ENCODE measurements at places on chromosomes 11 and 22.

DNA sequence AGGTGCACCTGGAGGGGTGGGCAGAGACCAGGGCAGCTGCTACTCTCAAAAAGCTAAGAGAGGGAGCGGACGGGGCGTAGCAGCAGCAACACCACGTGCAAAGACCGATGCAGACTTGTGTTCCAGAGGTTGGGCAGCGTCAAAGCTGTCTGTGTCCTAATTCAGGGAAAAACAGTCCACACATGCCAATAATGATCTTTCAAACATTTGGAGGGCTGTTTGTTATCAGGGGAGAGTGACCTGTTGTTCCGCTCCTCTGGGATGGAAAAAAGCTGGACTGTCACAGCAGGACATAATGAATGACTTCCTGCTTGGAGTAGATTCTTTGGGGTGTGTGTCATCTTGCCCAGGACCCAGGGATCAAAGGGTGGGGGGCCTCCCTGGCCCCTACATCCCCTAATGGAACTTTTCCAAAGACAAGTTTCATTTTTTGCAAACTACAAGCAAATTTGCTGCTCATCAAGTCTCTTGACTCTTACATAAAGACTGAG lies 6.2 kb upstream of the FBLN1 start:
- DNase-seq, result no peak

DNA sequence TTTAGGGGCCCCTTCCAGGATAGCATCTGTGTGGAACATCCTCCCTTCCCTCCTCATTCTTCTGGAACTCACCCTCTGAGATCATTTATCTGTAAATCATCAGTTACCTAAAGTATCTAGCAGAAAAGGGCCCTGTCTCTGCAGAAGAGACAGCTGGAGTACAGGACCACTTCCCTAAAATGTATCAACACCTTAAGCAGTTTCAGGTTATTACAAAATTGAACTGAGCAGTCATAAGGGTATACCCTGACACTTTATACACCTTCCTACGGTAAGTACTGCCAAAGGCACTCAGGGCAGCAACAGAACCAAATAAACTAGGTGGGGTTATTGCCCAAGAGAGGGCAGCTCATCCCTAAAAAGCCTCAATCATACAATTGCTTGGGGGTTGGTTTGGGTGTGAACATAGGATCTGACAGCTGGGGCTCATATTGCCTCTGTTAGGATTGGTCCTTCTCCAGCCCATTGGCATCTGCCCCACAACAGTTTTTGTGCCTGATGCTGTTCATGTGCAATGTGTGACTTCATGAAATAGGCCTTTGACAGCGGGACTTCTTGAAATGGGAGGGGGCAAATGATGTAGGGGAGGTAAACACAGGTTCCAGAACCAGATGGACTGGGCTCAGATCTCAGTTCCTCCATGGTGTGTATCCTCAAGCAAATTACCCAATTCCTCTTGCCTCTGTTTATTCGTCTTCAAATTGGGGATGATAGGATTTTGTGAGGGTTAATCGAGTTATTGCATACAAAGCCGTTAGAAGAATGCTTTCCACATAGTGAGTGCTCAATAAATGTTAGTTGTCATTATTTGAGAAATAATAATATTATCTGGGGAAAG lies 2.9 kb downstream of the POU2AF3 start:
- DNase-seq, result no peak

DNA sequence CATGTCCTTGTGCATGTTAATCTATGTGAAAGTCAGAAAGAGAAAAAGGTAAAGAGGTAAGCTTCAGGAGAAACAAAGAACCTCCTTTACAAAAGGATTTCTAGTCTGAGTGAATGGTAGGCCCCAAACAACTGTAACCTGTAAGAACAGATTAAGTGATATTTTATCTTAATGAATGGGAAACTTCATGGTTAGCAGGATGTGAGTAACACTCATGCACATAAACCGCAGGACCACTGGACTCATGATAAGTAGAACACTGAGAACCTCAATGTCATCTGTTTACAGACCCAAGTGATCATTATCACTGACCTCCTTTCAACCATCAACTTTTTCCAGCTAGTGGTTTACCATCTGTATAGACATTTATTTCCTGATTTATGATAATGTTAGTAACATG lies 19.9 kb downstream of the OR8G5 start:
- no peak for DNase-seq

DNA sequence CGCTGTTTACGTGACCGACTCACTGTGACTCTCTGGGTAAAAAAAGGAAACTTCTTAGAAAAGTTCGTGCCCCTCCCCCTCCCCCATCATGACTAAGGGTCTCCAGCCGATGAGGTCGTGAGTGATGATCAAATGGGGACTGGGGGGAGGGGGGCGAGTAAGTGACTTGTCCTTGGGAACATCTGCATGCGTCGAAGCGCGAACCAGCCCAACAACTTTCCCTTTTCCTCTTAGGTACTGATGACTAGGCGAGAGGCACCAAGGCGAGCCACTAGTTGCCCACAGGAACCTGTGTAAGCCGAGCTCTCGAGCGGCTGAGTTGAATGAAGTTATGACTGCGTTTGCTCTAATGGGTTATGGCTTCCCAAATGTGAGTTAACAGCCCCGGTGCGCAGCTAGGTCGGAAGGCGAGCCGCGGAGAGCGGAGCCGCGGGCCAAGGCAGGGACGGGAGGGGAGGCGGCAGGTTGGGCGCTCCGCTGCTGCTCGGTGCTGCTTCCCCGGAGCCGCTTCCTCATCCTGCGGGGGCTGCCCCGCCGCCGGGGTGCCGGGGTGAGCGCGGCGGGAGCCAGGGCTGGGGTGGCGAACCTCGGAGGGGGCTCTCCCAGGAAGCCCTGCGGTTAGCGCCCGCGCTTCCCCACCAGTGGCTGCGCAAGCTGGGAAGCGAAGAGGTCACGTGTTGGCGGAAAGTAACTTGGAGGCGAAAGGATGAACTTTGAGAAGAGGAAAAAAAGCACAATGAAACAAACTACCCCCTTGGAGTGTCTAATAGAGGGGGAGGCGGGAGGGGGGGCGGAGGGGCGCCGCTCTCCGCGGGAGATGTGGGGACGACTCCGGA lies 22.1 kb upstream of the BDNF start:
- DNase-seq, result peak; percentile 47

DNA sequence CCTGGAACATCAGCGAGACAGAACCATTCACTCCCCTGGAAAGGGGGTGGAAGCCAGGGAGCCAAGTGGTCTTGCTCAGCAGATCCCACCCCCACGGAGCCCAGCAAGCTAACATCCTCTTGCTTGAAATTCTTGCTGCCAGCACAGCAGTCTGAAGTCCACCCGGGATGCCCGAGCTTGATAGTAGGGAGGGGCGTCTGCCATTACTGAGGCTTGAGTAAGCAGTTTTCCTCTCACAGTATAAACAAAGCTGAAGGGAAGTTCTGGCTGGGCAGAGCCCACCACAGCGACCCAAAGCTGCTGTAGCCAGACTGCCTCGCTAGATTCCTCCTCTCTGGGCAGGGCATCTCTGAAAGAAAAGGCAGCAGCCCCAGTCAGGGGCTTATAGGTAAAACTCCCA lies 764.8 kb upstream of the LUZP2 start:
- DNase-seq, result no peak

DNA sequence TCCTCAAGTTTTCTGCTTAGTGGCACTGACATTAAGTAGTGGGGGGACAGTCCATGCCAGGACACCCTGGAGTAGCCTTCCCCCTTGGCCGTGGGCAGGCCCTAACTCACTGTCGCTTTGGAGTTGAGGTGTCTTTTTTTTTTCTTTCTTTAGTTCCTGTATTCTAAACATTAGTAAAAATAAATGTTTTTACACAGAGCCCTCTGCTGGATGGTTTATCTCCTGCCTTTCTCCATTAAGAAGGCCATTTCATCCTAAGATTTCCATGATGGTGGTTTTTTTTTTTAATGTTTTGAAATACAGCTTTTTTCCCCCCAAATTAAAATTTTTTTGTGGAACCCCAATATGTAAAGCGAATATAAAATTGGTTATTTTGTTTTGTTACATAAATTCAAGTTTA lies 1.8 kb upstream of the TIGD3 start:
- no peak for DNase-seq

DNA sequence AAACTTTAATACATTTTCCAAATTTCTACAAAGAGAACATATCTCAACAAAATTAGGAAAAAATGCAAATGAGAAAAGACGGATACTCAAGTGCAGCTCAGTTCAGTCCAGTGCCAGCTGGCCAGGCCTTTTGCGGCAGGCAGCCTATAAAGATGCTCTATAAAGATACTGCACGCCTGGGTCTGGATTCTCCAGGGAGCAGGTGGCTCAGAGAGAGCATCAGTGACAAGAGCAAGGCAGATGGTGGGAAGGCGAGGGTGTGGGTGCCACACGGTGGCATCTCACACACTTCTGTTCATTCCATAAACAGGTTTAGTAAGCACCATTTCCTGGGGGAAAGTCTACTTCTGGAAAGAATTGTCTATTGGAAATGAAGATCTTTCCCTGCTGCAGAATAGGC lies 18.1 kb upstream of the SCN3B start:
- DNase-seq, result no peak

DNA sequence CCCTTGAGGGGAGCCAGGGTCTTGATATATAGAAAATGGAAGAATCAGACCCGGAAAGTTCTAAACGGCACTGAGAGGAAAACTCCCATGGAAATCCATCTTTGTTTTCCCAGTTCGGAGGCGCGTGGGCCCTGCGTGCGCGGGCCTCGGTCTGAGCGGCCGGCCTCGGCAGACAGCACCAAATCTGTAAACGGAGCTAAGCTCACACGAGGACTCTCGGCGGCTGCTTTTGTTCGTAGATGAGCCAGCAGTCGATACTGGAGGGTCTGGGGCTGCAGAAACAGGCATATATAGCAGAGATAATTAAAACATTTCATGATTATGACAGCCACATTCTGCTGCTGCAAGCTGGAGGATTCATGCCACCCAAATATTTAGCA lies 68.5 kb upstream of the PPARA start:
- no peak for DNase-seq

GRCh38 chr11:46259971-46260560 lies 17.4 kb upstream of the CREB3L1 start:
- DNase-seq, result no peak

- DNase-seq, result no peak
These were observed 905.7 kb upstream of the TENM4 start for GRCh38 chr11:80346353-80347059.

DNA sequence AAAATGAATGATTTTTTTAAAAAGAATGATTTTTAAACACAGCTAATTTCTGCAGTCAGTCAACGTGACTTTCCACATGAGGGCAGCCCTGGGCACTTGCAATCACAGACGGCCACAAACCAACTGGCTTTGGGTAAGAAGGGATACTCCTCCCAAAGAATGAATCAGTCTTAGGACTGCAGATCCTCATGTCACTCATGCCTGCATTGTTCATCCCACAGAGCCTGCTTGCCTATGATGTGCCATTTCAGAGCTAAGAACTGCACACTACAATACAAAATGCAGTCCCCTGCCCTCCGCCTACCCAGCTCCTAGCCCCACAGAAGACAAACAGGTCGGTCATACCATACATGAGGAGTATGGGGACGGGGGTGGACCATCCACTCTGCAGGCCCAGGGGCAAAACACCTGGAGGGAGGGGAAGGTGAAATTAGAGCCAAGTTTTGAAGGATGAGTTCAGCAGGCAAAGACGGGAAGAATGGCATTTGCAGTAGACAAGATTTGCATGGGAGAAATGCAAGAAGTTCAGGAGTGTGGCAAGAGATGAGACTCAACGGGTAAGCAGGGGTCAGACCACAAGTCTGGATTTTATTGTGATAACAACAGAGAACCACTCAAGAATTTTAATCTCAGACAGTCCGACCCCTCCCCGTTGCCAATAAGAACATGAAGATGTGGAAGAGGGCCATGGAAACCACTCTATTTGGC lies 24.7 kb downstream of the PACSIN2 start:
- DNase-seq, result no peak

- DNase-seq, result peak; percentile 27
These were observed 7.6 kb downstream of the ATXN10 start for GRCh38 chr22:45678961-45679912.

GRCh38 chr22:43553451-43554258 lies 141.8 kb downstream of the MPPED1 start:
- no peak for DNase-seq

DNA sequence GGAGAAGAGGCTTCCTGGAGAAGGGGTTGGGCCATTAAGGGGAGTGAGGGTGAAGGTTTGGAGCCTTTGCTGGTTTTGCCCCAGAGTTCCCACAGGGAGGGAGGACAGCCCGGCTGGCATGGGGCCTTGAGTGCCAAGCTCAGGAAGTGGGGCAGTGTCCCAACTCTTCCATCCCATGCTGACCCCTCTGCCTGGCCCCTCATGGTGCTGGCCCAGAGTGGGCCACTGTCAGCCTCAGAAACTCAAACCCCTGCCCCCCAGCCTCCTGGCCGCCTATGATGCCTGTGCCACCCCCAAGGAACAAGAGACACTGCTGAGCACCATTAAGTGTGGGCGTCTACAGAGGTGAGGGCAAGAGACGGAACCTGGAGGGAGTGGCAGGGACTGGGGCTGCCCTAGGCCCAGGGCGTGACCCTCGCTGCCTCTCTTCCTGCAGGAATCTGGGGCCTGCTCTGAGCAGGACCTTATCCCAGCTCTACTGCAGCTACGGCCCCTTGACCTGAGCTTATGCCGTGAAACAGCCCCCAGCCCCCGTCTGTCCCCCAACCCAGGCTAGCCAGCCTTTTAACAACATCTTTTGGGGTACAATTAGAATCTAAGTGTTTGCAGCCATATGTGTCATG lies 5.4 kb downstream of the MUS81 start:
- no peak for DNase-seq

DNA sequence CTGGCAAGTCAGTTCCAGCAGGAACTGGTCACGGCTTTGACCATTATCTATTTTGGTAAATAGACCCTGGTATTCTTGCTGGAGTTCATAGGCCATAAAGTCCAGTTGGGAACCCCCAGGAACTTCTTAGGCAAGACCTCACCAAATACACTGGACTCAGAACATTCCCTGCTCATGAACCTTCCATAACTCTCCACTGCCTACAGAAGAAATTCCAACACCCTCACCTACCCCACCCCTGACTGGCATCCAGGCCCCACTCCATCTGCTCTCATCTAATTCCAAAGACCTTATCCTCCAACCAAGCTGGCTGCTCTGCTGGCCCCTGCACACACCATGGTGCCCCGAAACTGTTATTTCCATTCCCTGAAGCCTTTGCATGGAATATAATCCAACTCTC lies 2.5 kb downstream of the CLPB start:
- no peak for DNase-seq

- DNase-seq, result no peak
These were observed 7.0 kb downstream of the TNNI2 start for GRCh38 chr11:1845561-1846452.

DNA sequence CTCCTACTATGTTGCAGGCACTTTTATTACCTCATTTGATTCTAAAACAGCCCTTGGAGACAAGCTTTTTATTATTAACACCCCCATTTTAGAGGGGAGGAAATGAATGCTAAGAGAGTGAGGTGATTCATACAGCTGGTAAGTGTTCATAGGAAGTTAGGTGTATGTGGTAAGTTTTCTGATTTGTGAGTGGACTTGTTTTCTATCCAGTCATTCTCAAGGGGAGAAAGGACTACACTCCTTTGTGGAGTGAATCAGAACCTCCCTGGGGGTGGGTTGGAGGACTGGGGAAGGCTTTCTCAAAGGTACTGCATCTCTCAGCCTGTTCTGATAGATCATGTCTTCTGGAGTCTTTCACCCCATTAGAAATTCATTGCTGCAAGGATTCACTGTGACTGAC lies 23.5 kb downstream of the PKNOX2 start:
- DNase-seq, result no peak

- no peak for DNase-seq
These were observed 7.9 kb upstream of the CEP295 start for GRCh38 chr11:93653571-93653970.

Data from GM13977 (cell line).